ENCODE measurements at places on chromosomes 2 and 18. TPM values are rescaled to one million over a fixed set of nuclear protein-coding genes. Genes with fewer than 3 reads are reported as not detected.

The FMNL2 gene
- total RNA-seq = 2.2 TPM

The CCDC148 gene
- total RNA-seq = 0.29 TPM

The ZSWIM2 gene
- total RNA-seq = not detected

The INHBB gene
- total RNA-seq = not detected

The POU3F3 gene
- not detected for total RNA-seq

The CCDC195 gene
- not detected for total RNA-seq

The PRADC1 gene
- total RNA-seq = 12.9 TPM

The RFTN2 gene
- not detected for total RNA-seq

The CNRIP1 gene
- not detected for total RNA-seq

The MOGAT1 gene
- not detected for total RNA-seq

The TBC1D8 gene
- 1.5 TPM for total RNA-seq

GRCh38 chr2:37919631-37920032 lies 5.5 kb upstream of the RMDN2 start:
- peaks cover 3% of the 10 kb centered on the region for H3K4me1 ChIP-seq
- peaks cover 5% of the 10 kb centered on the region for H3K27me3 ChIP-seq
- DNase-seq = no peak
- no peak overlapping the region for H3K27ac ChIP-seq

DNA sequence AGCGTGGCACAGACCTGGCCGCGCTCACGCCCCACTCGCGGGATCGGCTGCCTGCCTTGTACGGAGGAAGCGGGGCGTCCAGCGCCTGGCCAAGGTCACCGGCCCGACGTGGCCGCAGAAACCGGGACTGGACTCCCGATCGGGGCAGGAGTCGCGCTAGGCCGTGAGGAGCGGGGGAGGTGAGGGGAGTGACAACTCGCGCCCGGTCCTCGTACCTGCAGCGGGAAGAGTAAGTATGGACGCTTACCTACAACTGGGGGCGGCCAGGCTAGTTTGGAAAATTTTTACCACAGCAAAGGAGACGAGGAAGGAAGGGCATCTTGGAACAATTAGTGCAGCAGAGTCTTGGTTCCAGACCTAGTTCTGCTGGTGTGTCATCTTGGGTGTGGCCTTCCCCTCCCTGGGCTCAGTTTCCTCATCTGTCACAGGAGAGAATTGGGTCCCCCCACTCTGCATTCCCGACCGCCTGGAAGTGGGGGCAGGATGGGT lies 693 bp downstream of the UBE2F start:
- DNase-seq = peak; percentile 36
- peaks cover 2% of the 10 kb centered on the region for H3K36me3 ChIP-seq
- peak overlapping the region; percentile 77 for H3K27ac ChIP-seq
- H3K27me3 ChIP-seq = no peaks in the 10 kb centered on the region
- H3K4me3 ChIP-seq = peak overlapping the region; percentile 86
- peaks cover 40% of the 10 kb centered on the region for H3K4me1 ChIP-seq

- peak; percentile 25 for DNase-seq
- H3K36me3 ChIP-seq = no peaks in the 10 kb centered on the region
- peaks cover 4% of the 10 kb centered on the region for H3K4me1 ChIP-seq
- peak overlapping the region; percentile 10 for H3K4me3 ChIP-seq
- peaks cover 36% of the 10 kb centered on the region for H3K27me3 ChIP-seq
- H3K27ac ChIP-seq = no peak overlapping the region
Measured at GRCh38 chr18:55321265-55322177, 266.5 kb downstream of the TCF4 start.

DNA sequence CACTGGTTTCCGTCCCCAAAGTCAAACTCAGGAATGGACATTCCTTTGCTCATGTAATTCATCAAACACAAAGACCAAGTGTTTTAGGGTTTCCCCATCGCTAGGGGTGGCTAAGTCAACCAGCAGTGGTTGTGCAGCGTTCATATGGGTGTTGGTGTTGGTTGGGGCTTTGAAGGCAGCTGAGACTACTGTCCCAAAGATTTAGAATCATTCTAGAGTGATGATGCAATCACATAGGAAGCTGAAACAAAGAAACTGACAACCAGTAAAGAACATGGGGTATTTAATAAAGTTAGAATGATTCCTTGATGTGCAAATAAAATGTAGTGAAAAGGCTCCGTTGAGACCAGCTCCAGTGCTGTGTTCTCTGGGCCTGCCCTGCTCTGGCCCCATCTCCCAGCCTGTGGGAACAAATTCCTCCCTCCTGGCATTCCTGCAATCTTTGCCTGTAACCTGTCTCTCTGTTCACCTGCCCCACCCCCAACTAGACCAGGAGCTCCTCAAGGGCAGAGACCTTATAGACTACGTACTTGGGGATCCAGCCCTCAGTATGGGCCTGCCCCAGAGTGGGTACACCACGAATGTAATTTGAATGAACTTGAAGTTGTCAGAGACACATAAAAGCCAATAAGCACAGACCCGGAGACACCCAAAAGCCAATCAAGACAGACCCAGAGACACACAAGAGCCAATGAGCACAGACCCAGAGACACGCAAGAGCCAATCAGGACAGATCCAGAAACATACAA lies 191.7 kb upstream of the TWIST2 start:
- H3K4me3 ChIP-seq = no peak overlapping the region
- H3K27ac ChIP-seq = no peak overlapping the region
- H3K36me3 ChIP-seq = no peaks in the 10 kb centered on the region
- peaks cover 7% of the 10 kb centered on the region for H3K27me3 ChIP-seq
- H3K4me1 ChIP-seq = no peaks in the 10 kb centered on the region
- no peak for DNase-seq

GRCh38 chr2:233817361-233817911 lies 36.9 kb downstream of the HJURP start:
- no peaks in the 10 kb centered on the region for H3K36me3 ChIP-seq
- peaks cover 3% of the 10 kb centered on the region for H3K27me3 ChIP-seq
- no peaks in the 10 kb centered on the region for H3K4me1 ChIP-seq
- DNase-seq = no peak
- H3K4me3 ChIP-seq = no peak overlapping the region

GRCh38 chr2:105904938-105905337 lies 160.2 kb downstream of the NCK2 start:
- H3K27me3 ChIP-seq = no peaks in the 10 kb centered on the region
- DNase-seq = no peak
- H3K4me3 ChIP-seq = no peak overlapping the region
- H3K36me3 ChIP-seq = peaks cover 7% of the 10 kb centered on the region
- H3K4me1 ChIP-seq = peaks cover 56% of the 10 kb centered on the region
- no peak overlapping the region for H3K27ac ChIP-seq

DNA sequence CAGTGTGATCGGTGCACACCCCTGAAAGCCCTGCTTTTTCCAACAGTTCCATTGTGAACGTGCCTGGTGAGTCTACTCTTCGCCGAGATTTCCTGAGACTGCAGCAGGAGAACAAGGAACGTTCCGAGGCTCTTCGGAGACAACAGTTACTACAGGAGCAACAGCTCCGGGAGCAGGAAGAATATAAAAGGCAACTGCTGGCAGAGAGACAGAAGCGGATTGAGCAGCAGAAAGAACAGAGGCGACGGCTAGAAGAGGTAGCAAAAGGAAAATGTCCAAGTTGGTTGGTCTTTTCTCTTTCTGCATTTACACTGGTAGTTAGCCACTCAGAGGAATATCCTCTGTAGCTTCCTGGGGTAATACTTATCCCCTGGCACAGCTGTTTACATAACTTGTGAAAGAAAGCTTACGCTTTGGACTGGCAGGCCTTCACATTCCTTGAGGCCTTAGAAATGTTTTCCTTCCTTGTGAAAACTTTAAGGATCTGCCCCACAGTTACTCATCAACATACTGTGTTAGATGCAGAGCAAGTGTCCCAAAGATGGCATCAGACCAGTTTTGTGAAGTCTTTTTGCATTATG lies 146.6 kb downstream of the MAP4K4 start:
- peaks cover 19% of the 10 kb centered on the region for H3K36me3 ChIP-seq
- H3K27me3 ChIP-seq = no peaks in the 10 kb centered on the region
- no peak overlapping the region for H3K27ac ChIP-seq
- peaks cover 19% of the 10 kb centered on the region for H3K4me1 ChIP-seq

GRCh38 chr2:193885419-193885818 lies 1690.7 kb upstream of the TMEFF2 start:
- no peaks in the 10 kb centered on the region for H3K27me3 ChIP-seq
- no peak for DNase-seq
- no peak overlapping the region for H3K27ac ChIP-seq
- H3K4me3 ChIP-seq = no peak overlapping the region

- no peak for DNase-seq
- no peak overlapping the region for H3K4me3 ChIP-seq
- no peaks in the 10 kb centered on the region for H3K36me3 ChIP-seq
- no peaks in the 10 kb centered on the region for H3K4me1 ChIP-seq
Measured at GRCh38 chr2:240143276-240143675, 2.8 kb upstream of the OTOS start.

- no peak overlapping the region for H3K27ac ChIP-seq
- peaks cover 45% of the 10 kb centered on the region for H3K36me3 ChIP-seq
- H3K4me3 ChIP-seq = no peak overlapping the region
- H3K27me3 ChIP-seq = no peaks in the 10 kb centered on the region
Measured at GRCh38 chr18:45920367-45920766, 46.8 kb downstream of the EPG5 start.

GRCh38 chr2:113963965-113964364 lies 74.1 kb downstream of the ACTR3 start:
- H3K36me3 ChIP-seq = peaks cover 7% of the 10 kb centered on the region
- H3K4me3 ChIP-seq = no peak overlapping the region
- no peak for DNase-seq
- peaks cover 16% of the 10 kb centered on the region for H3K4me1 ChIP-seq

DNA sequence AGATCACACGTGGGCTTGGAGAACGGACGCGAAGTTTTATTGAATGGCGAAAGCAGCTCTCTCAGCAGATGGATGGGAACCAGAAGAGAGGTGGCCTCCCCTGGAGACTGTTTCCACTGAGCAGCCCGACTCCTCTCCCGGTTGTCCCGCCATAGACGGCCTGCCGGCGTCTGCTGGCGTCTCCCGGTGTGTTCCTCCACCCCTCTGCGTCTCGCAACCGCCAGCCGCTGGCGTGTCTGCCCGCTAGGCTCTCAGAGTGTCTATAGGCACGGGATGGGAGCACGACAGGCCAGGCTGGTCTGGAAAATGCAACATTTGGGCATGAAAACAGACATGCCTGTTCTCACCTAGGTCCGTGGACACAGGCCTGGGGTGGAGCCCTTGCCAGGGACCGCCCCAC lies 366.7 kb upstream of the SOX11 start:
- H3K27ac ChIP-seq = no peak overlapping the region
- H3K4me3 ChIP-seq = no peak overlapping the region
- no peaks in the 10 kb centered on the region for H3K36me3 ChIP-seq
- no peaks in the 10 kb centered on the region for H3K27me3 ChIP-seq

- no peaks in the 10 kb centered on the region for H3K27me3 ChIP-seq
- H3K27ac ChIP-seq = no peak overlapping the region
- DNase-seq = no peak
- H3K4me1 ChIP-seq = peaks cover 11% of the 10 kb centered on the region
- no peaks in the 10 kb centered on the region for H3K36me3 ChIP-seq
Measured at GRCh38 chr2:55173438-55174054, 58.5 kb downstream of the CLHC1 start.

GRCh38 chr2:73156539-73157124 lies 43.9 kb upstream of the RAB11FIP5 start:
- H3K36me3 ChIP-seq = no peaks in the 10 kb centered on the region
- no peak overlapping the region for H3K27ac ChIP-seq
- peak; percentile 59 for DNase-seq
- peaks cover 27% of the 10 kb centered on the region for H3K27me3 ChIP-seq
- no peak overlapping the region for H3K4me3 ChIP-seq

- peaks cover 74% of the 10 kb centered on the region for H3K4me1 ChIP-seq
- no peak overlapping the region for H3K4me3 ChIP-seq
- no peaks in the 10 kb centered on the region for H3K36me3 ChIP-seq
- H3K27ac ChIP-seq = no peak overlapping the region
- no peaks in the 10 kb centered on the region for H3K27me3 ChIP-seq
Measured at GRCh38 chr2:172457536-172457935, 30.1 kb downstream of the ITGA6 start.

- no peaks in the 10 kb centered on the region for H3K27me3 ChIP-seq
- no peak for DNase-seq
- H3K27ac ChIP-seq = no peak overlapping the region
Measured at GRCh38 chr2:149747456-149747855, 159.9 kb upstream of the MMADHC start.

GRCh38 chr18:79497638-79498081 lies 101.9 kb downstream of the NFATC1 start:
- H3K4me1 ChIP-seq = peaks cover 12% of the 10 kb centered on the region
- H3K27me3 ChIP-seq = no peaks in the 10 kb centered on the region
- H3K4me3 ChIP-seq = no peak overlapping the region
- H3K36me3 ChIP-seq = peaks cover 53% of the 10 kb centered on the region
- no peak overlapping the region for H3K27ac ChIP-seq

DNA sequence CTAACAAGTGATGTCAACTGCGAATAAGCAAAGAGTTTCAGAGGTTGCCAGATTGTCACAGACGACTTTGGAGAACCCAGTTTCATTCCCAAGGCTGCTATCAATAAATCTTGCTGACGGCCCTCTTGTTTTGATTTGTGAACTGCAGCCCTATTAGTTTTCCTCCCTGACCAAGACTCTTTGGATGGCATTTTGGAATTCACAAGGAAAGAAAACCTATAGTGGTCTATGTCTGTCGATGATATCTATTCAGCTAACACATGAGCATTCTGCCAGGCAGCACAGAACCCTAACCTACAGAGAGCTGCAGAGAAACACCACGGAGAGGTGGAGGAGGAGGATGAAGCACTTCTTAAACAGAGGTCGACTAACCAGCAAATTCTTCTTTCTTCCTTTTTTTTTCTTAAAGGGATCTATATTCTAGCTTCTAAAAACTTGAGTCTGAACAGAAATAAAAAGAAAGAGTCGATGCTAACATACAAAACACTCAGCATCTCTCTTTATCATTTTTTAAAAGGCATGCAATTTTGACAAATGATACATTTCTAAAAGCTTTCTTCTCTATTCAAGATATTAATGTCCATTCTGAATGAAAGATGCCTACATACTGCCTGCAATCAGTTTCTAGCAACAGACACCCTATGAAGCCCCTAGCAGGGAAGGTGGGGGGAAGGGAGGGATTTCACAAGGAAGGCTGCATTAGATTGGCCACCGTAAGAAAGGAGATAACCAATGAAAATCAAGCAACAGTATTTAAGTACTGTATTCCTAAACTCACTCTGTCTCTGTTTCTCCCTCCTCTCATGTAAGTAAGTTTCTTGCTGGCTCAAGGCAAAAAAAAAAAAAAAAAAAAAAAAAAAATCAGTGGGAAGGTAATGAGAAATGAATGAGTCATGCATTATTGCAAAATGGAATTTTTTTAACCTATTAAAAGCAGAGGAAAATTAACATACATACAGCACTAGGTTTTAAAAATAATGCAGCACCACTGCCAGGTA lies 83.0 kb upstream of the CHRNA1 start:
- H3K4me3 ChIP-seq = no peak overlapping the region
- DNase-seq = no peak
- H3K27me3 ChIP-seq = no peaks in the 10 kb centered on the region
- no peaks in the 10 kb centered on the region for H3K36me3 ChIP-seq
- peaks cover 14% of the 10 kb centered on the region for H3K4me1 ChIP-seq
- H3K27ac ChIP-seq = no peak overlapping the region

All from activated CD4-positive, alpha-beta memory T cell treated with anti-CD3 and anti-CD28 coated beads for 36 hours (primary cell).